Gastroesophageal sphincter (tissue), 4 donors: ENCODE measurements at places on chromosomes 12 and 14. TPM values are rescaled to one million over a fixed set of nuclear protein-coding genes. Genes with fewer than 3 reads are reported as not detected.

GUCY2C gene
- not detected for total RNA-seq

UNC79 gene
- total RNA-seq: 0.16 TPM

KRT6A gene
- 713 TPM for total RNA-seq

PPP2R5C gene
- 123 TPM for total RNA-seq

ASCL1 gene
- total RNA-seq: not detected

RTN1 gene
- 6.2 TPM for total RNA-seq

TGM1 gene
- 3.6 TPM for total RNA-seq

ACRBP gene
- 3.2 TPM for total RNA-seq

SDR9C7 gene
- not detected for total RNA-seq

GZMB gene
- total RNA-seq: not detected

PLEKHG3 gene
- 44.2 TPM for total RNA-seq

NUMB gene
- 42.4 TPM for total RNA-seq

SBNO1 gene
- 25.3 TPM for total RNA-seq

MBD6 gene
- 22.6 TPM for total RNA-seq

NEUROD4 gene
- total RNA-seq: not detected

PIWIL1 gene
- total RNA-seq: not detected

ESR2 gene
- total RNA-seq: 0.23 TPM

GZMH gene
- not detected for total RNA-seq

RAPGEF3 gene
- 19.3 TPM for total RNA-seq

RFLNA gene
- 0.54 TPM for total RNA-seq

CALCOCO1 gene
- total RNA-seq: 421 TPM

BTG1 gene
- 33.7 TPM for total RNA-seq

AMIGO2 gene
- 3.8 TPM for total RNA-seq

CIROP gene
- total RNA-seq: 0.31 TPM

SLCO1B1 gene
- not detected for total RNA-seq

TAS2R50 gene
- total RNA-seq: 7.2 TPM

CLEC4D gene
- 1.1 TPM for total RNA-seq

WNT5B gene
- 9.4 TPM for total RNA-seq

PRH2 gene
- total RNA-seq: not detected

DIO2 gene
- total RNA-seq: 17.9 TPM

P2RX2 gene
- 2.7 TPM for total RNA-seq

BIN2 gene
- total RNA-seq: 2.4 TPM

RNASE3 gene
- total RNA-seq: not detected

CAPZA3 gene
- not detected for total RNA-seq

TROAP gene
- total RNA-seq: not detected

DPY19L2 gene
- 8.8 TPM for total RNA-seq

KLHDC1 gene
- 7.3 TPM for total RNA-seq

ZFHX2 gene
- total RNA-seq: 0.13 TPM

CDH24 gene
- 3.6 TPM for total RNA-seq

HAL gene
- 4.0 TPM for total RNA-seq

CAND1 gene
- 98.5 TPM for total RNA-seq

KRT6C gene
- not detected for total RNA-seq

C12orf50 gene
- not detected for total RNA-seq

OR6C2 gene
- not detected for total RNA-seq

CYP27B1 gene
- total RNA-seq: 0.31 TPM

PRKAG1 gene
- 55.9 TPM for total RNA-seq

SUSD6 gene
- total RNA-seq: 24.4 TPM

TRIM9 gene
- 0.84 TPM for total RNA-seq

SLC6A13 gene
- not detected for total RNA-seq

IAPP gene
- total RNA-seq: not detected

LRRC10 gene
- not detected for total RNA-seq

MIP gene
- not detected for total RNA-seq

PELI2 gene
- 13.1 TPM for total RNA-seq

TMEM229B gene
- total RNA-seq: 1.5 TPM

NKX2-1 gene
- total RNA-seq: not detected

LMNTD1 gene
- not detected for total RNA-seq

FOXM1 gene
- total RNA-seq: 1.3 TPM
